ENCODE measurements at places on chromosomes 13 and 19.

GRCh38 chr13:59276436-59276835 lies 887.3 kb downstream of the DIAPH3 start:
- DNase-seq: no peak

DNA sequence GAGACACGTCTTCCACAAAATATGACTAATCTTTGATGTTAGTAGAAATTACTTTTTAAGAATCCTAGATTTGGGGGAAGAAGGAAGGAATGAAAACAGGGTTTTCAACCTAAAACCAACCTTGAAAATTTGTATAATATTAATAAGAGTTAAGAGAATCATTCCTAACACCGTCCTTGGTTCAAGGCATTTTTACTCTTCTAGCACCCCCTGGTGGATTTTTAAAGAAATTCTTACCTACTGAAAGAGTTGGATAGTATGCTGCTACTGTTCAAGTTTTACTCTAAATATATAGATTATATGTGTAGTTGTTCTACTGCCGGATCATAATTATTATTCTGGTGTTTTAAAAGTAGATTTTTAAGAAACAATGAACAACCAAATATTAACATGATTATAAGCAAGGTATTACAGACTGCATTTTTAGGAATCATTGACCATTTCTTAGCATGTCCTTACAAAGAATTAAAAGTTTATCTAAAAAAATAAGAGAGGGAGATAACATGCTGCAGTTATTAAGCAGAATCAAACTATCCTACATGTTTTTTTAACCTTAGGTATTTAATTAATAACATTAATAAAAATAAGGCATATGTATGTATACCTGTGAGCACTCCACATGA lies 7.4 kb upstream of the SLITRK6 start:
- no peak for DNase-seq

- no peak for DNase-seq
These were observed 190.3 kb downstream of the KLF12 start for GRCh38 chr13:73943965-73944233.

GRCh38 chr13:76955193-76955592 lies 6.9 kb downstream of the ACOD1 start:
- no peak for DNase-seq

GRCh38 chr19:35299523-35300338 lies 7.8 kb downstream of the MAG start:
- DNase-seq: no peak

DNA sequence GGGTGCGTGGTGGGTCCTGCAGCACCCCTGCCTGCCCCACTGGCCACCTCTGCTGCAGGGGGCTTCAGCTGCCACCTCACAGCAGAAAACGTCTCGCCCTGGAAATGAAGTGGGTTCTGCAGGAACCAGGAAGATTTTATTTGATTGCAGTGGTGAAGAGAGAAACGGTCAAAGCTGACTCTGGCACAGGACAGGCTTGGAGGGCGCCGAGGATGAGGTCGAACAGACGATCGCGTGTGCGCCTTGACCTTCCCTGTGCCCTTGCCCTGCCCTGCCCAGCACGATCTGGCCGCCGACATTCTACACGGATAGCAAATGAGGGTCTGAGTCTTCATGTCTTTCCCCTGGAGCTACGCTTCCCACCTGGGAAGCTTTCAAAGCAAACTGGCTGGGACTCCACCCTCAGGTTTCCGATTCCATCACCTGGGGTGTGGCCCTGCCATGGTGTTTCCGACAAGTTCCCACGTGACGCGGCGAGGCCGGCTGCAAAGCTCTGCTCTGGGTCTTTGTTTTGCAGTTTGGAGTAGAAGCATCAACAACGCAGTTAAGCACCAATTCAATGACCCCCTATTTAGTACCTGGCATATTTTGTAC lies 50.3 kb upstream of the TUBGCP3 start:
- DNase-seq: no peak

GRCh38 chr19:29006057-29006735 lies 206.8 kb downstream of the UQCRFS1 start:
- no peak for DNase-seq

GRCh38 chr13:92255526-92255925 lies 857.1 kb downstream of the GPC5 start:
- no peak for DNase-seq
